ENCODE measurements at places on chromosomes 4 and X. TPM values are rescaled to one million over a fixed set of nuclear protein-coding genes. Genes with fewer than 3 reads are reported as not detected.

DNA sequence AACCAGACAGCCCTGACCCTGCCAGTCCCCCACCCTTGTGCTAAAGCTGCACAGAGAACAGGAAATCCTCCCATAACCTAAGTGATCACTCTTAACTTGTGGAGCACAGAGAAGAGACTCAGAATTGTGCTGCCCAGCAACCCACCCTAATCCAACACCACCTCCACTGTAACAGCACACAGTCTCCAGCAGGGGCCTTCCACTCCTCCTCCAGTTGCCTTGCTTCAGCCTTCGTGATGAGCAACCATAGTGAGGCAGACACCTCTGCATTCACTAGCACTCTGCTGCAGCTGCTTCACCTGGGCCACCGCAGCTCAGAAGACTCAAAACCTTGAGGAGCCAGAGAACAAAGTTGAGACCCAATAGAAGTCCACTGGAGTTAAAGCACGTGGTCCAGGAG is 7.9 kb upstream of the UGT2B4 start:
- no peak for DNase-seq

DNA sequence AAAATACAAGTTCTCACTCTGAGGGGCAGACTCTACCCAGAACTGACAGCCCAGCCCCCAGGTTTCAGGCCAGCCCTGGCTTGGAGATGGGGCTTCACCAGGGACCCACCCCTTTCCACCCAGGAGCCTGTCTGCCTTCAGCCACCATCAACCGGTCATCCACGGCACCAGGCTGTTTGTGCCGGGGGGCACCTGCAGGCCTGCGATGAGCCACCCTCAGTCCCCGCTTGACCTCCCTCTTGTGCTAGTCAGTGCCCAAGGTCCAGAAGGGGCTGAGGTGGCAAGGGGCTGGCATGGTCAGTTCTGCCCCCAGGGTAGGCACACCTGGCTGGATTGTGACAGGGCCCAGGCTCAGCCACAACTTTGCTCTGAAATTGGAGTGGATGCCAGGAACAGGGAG is 82.1 kb downstream of the ADRA2C start:
- DNase-seq = no peak

Gene CHRDL1
- total RNA-seq = 113 TPM

DNA sequence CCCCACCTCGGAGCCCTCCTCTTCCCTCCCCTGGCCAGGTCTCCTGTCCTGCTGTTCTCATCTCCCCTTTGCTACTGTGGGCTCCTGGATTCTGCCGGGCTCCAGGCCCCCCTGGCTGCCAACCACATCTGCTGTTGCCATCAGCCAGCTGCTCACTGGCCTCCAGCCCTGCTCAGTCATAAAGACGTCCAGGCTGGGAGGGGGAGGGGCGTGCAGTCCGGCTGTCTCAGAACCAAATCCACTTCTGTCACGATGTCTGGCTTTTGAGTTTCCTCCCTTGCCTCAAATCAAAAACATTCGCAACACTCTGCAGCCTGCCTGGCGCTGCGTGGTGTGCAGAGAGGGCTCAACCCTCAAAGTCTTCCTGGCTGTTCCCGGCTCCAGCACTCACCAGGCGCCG is 7.1 kb downstream of the RASL11B start:
- peak; percentile 70 for DNase-seq

Gene NXF2
- total RNA-seq = not detected

Gene GLOD5
- not detected for total RNA-seq

DNA sequence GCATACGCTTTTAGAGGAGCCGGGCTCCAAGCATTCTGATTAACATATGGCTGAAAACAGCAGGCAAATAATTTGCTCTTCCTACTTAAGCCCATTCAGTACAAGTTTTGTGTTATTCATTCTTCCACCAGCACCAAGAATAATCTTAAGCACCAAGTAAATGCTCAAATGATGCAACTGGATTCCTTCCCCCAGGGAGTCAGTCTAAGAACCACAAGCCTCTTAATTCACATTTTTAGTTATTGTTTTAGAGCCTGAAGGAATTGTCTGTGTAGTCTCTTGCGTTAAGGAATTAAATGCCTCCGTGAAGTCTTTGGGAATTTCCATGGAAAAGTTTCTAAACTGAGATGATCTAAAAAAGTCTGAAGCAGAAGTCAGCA is 61.5 kb upstream of the MAGEB2 start:
- DNase-seq = no peak

DNA sequence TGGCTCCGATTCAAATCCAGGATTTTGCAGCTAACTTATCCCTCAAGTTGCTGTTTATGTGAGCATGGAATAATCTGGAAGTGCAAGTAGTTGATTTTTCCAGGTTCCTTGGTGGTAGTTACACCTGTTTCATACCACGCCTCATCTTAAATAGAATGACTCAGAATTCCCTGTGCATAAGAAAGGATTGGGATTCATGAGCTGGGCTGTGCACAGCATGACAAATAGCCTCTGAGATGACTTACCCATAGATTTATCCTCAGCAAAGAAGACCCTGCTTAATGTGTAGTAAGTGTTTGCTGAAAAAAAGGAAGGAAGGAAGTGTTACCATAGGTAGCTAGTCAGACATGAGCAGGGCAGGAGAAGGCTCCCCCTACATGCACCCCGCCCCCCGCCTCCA is 777.7 kb upstream of the ADGRL3 start:
- DNase-seq = no peak

DNA sequence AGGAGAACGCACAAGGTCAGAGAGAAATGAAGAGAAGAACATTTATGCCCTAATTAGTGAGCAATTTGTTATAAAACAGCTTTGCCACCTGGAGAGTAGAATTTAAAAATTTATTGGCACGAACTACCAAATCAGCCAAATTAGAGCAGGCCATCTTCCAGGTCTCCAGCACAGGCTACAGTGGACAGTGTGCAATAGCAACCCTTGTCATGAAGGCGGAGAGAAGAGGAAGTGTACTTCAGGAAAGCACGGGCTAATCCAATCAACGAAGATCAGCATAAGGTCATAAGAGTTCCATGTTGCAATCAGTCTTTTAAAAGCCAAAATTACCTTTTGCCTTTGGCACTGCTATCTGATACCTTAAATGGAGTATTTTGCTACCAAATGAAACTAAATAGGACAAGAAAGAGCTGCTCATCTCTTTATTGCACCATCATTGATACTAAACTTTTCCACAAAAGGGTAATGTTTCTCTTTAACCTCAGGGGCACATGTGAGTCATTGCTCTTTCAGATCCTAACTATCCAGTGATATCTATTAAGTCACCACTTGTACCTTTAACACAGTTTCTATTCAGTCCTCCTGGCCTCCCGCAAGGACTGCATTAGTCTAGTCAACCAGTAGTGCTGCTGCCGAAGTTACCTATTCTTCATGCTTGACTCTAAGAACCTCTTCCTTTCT is 19.9 kb downstream of the ANK2 start:
- no peak for DNase-seq

DNA sequence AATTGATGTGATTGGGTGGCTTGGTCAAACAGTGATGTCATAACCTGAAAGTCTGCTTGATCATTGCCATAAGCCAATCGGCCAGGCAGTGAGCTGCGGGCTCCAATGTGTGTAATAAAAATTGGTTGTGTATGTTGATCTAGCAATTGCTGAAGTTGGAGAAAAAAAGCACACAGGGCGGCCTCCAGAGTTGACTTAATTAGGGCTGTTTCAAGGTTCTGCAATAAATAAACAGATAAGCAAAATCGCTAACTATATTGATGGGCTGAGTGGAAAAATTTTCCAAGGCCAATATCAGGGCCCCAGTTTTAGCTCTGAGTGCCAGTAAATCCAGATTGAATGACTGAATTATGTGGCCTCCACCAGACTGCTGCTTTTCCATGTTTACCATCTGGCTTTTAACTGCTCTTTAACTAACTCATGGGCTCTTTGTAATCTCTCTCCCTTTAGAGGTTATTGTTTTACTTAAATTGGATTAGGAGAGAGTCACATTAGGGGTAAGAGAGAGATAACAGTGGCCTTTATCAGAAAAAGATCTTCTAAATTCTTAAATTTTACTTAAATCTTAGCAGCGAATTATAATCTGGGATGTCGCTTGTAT is 160.6 kb upstream of the WDFY3 start:
- no peak for DNase-seq

Gene SUPT20HL2
- not detected for total RNA-seq

DNA sequence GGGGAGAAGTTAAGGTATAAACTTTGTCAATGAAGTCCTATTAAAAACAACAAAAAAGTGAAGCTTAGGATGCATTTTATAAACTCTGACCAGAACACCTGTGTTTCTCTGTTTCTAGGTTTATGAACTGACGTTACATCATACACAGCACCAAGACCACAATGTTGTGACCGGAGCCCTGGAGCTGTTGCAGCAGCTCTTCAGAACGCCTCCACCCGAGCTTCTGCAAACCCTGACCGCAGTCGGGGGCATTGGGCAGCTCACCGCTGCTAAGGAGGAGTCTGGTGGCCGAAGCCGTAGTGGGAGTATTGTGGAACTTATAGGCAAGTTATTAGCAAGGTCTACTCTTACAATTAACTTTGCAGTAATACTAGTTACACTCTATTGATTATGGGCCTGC is 46.6 kb downstream of the HTT start:
- DNase-seq = no peak

GRCh38 chr4:4675641-4676040 is 133.8 kb upstream of the STX18 start:
- DNase-seq = peak; percentile 0

GRCh38 chr4:824461-825062 is 1.4 kb downstream of the CPLX1 start:
- no peak for DNase-seq

DNA sequence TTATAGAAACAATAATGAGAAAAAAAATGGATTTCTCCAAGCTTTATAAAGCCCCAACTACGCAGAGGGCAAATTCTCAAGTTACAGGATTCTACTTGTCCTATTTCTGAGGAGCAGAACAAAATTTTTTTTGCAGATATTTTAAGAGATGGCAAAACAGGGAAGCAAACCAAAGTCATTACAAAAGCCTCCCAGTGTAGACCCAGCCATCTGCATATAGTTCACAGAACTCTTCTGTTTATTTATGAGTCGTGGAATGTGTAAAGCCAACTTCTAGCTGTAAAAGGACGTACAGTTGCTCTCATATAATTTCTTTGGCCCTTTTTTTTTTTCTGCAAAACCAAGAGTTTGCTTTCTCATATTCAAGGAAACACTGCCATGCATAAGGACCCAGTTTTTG is 120.4 kb downstream of the PCDH7 start:
- no peak for DNase-seq

- DNase-seq = no peak
These were observed 62.4 kb downstream of the HOPX start for GRCh38 chr4:56618734-56619133.

Gene HSPA4L
- total RNA-seq = 3.5 TPM

DNA sequence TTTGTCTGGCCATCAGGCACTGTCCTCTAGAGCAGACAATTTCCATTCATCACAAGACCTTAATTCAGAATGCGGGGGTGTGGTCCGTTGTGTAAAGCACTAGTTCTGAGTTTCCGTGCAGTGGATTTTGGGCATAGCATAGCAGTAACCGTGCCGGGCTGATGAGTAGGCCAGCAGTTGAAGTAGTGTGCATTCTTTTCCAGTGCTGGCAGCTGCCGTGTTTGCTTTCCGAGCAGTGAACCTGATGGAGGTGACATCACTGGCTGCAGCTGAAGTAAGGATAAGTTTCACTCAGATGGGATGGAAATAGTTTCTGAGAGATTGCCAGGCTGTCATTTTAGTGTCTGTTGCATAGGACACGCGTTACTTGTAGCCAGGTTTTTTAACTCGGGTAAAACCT is 107.0 kb upstream of the STIM2 start:
- DNase-seq = no peak

- peak; percentile 15 for DNase-seq
These were observed 29.7 kb upstream of the WFS1 start for GRCh38 chr4:6239968-6240367.

- DNase-seq = no peak
These were observed 91.0 kb downstream of the ARHGAP24 start for GRCh38 chr4:85565761-85566480.

- no peak for DNase-seq
These were observed 23.8 kb downstream of the BMX start for GRCh38 chrX:15524417-15524816.

Gene TMEM128
- total RNA-seq = 22.1 TPM

DNA sequence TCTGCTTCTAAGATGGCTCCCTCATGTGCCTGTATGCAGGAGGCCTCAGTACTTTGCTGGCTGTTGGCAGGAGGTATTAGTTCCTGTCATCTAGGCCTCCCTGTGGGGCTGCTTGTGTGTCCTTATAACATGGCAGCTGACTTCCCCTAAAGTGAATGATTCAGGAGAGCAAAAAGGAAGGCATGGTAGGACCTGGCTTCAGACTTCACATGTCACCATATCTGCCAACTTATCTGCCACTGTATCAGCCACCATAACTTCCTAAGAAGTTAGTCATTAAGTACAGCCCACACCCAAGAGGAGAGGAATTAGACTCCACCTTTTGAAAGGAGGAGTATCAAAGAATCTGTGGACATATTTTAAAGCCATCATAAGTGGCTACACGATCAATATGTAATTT is 122.5 kb downstream of the UCHL1 start:
- no peak for DNase-seq

Gene DGKK
- total RNA-seq = not detected

- peak; percentile 60 for DNase-seq
These were observed 71.5 kb downstream of the ANAPC4 start for GRCh38 chr4:25448379-25449109.

Gene ABLIM2
- 4.1 TPM for total RNA-seq

Data from sigmoid colon (tissue), 7 donors.